ENCODE measurements at places on chromosomes 3 and 15.

- DNase-seq = no peak
Measured at GRCh38 chr3:21330293-21330692, 420.7 kb downstream of the ZNF385D start.

- no peak for DNase-seq
Measured at GRCh38 chr3:58013973-58014649, 5.9 kb downstream of the FLNB start.

- no peak for DNase-seq
Measured at GRCh38 chr3:122795674-122796195, 866 bp downstream of the SLC49A4 start.

DNA sequence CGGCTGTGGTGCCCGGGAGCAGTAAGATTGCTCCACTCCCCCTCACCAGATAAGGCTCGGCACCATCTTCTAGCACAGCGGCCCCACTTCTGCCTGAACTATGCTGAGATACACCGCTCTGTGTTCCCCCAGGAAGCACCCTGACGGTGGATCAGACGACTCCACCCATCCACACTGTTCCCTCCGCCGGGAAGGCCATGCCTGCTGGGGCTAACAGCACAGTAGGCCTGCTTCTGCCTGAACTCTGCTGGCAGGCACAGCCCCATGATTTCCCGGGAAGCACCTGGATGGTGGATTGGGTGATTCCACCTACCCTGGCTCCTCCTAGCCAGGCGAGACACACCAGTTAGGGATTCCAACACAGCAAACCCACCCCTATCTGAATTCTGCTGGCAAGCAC, 36.3 kb upstream of the PPM1L start:
- DNase-seq = no peak

DNA sequence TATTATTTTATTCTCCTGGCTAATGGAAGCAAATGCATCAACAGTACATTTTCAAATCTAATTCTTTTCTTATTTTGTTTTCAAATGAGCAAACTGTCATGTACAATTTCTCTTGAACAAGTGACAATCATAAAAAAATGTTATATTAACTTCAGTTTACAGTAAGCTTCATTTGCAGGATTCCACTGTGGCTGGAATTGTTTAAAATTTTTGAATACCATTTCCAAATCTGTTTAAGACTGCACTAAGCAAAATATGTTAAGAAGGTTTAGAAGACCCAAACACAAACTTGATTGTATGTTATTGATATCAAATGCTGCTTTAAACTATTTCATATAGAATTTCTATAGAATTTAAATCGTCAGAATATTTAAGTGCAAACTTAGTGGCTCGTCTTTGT, 92.8 kb downstream of the ZNF280D start:
- no peak for DNase-seq

- DNase-seq = no peak
Measured at GRCh38 chr15:65414841-65415621, 7.7 kb downstream of the IGDCC4 start.

GRCh38 chr3:88991496-88991895, 115.9 kb upstream of the EPHA3 start:
- no peak for DNase-seq

- no peak for DNase-seq
Measured at GRCh38 chr3:115502128-115502527, 121.2 kb upstream of the GAP43 start.

GRCh38 chr3:114307222-114307830, 13.5 kb downstream of the TIGIT start:
- DNase-seq = no peak

All from stimulated activated CD8-positive, alpha-beta memory T cell treated with anti-CD3 and anti-CD28 coated beads, Interleukin-7, amount 100 ng/mL, for 1 hour (primary cell).